ENCODE measurements at places on chromosomes 6 and 20.

- no peak for DNase-seq
Measured at GRCh38 chr6:118122161-118122725, 215.2 kb downstream of the SLC35F1 start.

DNA sequence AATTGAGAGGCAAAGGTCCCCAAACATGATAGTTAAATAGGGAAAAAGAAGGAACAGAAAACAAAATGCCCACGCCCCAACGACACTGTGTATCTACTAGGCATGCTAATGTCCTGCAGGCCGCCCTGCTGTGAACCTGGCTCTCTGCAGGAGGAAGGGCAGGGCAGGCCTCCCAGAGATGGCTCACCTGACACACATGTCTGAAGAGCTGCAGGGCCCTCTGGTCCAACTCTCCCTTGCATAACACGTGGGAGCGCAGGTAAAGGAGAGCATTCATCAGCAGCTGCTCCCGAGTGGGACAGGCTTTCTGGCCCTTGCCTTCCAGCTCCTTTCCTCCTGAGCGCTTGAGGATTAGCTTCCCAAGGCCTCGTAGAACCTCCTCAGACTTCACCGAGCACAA is 53.7 kb upstream of the LYRM2 start:
- no peak for DNase-seq

DNA sequence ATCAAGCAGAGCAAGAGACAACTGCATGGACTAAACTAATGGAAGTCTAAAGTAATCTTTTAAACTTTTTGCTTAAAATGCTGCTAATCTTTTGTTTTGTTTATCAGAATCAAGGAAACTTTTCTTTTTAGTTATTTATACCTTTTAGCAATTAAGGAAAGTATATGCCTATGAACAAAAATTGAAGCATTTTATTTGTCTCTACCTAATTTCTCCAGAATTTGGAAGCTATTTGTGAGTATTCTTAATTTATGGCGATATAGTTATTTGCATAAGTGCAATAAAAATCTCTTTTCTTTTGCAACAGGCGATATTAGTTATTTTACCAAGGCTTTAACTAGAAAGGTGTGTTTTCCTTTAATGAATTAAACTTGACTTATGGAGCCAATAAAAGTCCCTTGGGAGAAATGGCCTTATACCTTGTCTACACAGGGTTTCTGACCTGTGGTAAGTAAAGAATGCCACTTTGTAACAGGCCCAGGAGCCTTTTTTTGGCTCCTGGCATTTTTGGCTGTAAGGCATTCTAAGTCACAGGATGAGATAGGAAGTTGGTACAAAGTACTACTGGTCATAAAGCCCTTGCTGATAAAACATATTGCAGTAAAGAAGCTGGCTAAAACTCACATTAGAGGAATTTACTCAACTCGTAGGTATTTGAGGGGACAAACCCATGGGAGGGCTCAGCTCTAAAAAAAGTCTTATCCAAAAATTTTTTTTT is 37.2 kb downstream of the TMEM14A start:
- DNase-seq: no peak

DNA sequence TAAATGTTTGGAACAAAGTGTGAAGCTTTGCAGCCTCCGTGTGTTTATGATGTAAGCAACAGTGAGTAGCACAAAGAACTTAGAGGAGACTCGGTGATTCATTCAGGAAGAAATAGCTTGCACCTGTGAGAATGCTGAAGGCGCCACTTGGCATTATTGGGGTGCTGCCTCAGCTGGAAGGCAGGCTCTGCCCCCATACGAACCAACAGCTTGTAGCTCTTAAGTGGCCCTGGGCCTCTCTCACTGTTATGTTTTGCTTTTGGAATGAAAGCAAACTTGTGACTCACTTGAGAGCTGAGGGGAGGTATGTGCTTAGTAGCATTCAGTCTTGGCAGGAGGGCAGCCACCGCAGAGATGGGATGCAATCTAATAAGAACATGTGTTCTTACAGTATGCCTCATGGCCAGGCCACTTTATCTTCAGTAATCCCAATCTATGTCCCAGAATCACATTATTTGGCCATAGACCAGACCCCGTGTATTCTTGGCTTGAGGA is 310.7 kb downstream of the EYA4 start:
- no peak for DNase-seq

DNA sequence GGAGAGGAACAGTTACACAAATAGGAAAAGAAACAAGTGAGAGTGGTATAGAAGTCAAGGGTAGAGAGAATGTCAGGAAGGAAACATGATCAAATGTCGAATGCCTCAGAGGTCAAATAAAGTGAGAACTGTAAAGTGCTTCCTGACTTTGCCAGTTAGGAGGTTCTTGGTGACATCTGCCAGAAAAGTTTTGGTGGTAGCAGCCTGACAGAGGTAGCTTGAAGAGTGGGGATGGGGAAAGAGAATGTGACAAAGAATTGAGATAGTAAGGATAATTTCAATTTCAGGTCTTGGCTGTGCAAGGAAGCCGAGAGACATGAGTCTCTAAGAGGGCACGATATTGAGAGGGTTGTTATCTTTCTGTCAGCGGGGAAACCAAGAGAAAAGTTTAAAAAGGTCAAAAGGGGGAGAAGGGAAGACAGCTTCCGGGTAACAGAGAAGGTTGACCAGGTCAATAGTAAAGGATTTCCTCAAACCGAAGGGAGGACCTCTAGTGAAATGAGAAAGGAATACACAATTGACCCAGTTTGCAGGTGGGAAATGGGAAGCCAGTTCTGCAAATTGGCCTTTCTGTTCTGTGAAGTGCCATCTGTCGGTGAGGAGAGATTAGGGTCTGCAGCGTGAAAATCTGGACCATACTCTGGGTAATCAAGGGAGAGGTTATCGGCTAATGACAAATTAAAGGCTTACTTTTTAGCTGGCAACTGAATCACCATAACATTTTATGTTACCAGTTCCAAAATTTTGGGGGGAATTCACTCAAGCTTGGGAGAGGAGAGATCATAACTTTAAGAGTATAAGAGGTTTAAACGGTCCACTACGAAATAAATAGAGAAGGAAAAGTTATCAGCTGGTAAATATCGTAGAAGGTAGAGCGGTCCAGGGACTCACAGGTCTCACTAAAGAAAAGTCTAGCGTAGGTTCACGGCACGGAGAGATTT is 973 bp upstream of the BRD2 start:
- DNase-seq: no peak

GRCh38 chr6:170291271-170292110 is 613 bp upstream of the DLL1 start:
- no peak for DNase-seq

GRCh38 chr6:159978291-159979135 is 9.6 kb downstream of the IGF2R start:
- no peak for DNase-seq

DNA sequence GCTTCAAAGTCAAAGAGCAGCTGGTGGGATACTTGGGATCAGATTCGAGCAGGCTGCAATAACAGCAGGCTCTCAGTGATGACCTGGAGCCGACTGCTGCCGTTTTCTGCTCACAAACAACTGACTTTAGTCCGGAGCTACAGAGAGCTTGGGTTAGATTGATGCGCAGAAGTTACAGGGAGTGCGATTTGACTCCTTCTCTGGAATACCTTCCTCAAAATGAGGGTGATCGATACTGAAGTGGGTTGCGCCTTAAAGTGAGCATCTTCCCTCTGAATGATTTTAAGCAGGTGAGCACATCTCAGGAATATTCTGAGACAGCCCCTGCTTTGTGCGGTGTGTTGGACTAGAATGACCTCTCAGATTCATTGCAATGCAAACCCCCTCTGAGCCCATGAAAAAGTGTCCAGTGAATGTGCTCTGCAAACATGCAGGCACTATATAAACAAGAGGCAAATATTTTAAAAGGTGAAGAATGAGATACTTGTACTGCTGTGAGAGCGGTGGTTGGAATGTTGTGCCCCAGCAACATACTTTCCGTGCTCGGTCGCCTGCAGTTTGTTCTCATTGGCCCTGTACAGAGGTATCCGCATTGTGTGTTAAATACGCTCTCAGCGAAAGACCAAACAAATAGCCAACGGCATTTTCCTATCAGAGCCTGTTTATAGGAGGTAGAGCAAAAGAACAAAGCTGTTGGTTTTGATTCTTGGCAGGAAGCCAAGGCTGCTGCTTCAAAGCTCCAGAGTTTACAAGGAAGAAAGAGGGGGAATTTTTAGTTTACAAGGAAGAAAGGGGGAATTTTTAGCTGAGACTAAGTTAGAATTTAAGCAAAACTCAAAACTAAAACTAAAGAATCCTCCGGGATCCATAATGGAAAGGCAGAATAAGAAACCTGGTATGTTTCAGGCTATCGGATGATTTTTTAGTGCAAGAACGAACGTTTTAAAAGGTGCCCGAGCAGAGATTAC is 67.7 kb downstream of the PHACTR2 start:
- DNase-seq: no peak

- no peak for DNase-seq
Measured at GRCh38 chr20:48192109-48192508, 406.8 kb upstream of the SULF2 start.

- no peak for DNase-seq
Measured at GRCh38 chr6:17919496-17919895, 67.9 kb downstream of the KIF13A start.

DNA sequence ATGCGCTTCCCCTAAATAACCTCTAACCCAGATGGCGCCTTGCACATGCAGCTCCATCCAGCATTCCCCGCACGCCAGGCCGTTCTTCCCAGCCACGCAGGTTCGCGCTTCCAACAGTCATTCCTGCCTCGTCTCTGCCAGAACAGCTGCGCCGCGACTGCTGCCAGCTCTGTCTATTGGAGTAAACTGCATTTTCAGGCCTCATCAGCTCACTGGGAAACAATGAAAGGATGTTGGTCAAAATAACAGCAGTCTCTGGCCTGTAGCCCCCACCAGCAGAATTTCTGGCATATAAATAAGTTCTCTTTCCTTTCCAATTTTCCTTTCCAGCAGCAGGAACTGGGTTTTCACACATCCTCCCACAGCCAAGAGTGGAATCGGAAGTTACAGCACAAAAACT is 14.6 kb downstream of the NRSN1 start:
- DNase-seq: no peak

- DNase-seq: no peak
Measured at GRCh38 chr6:129596522-129596921, 113.5 kb downstream of the ARHGAP18 start.

DNA sequence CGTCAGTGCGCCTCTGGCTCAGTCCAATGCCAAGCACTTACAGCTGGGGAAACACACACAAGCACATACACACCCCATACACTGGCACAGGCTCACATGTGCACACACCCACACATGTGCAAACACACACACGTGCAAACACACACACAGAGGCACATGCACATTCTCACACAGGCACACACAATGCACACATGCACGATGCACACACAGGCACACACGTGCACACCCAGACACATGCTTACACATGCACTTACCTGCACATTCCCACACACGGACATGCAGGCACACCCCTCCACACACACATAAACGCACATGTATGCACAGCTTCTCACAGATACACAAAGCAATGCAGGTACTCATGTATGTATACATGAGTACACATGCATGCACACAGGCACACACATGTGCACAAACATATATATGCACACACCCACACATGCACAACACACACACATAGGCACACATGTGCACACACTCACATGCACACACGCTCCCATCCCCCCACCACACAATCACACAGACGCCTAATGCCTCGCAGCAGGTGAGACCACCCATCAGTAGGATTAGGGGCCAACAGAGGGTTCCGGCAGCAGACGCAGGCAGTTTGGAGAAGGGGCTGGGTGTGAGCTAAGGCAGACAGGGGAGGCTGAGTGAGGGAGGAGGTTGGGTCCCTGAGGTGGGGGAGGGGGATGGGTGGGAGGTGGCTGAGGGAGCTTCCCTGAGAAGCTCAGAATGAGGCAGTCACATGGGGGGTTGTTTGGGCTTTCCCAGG is 71.2 kb upstream of the SLCO4A1 start:
- no peak for DNase-seq

DNA sequence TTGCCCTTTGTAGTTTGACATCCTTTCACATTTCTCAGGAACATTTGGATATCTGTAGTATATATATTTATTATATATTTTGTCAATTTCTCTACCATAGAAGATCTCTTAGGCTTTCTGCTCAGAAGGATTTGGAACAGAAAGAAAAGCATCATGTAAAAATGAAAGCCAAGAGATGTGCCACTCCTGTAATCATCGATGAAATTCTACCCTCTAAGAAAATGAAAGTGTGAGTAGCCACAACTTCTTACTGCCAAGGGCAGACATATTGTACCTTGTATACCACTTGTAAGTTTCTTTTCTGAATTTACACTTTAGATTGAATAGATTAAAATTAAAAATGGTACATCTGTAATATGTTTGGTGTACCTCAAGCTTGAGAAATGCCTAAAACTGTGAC is 31.2 kb downstream of the TPX2 start:
- no peak for DNase-seq

- no peak for DNase-seq
Measured at GRCh38 chr6:152087701-152088100, 280.2 kb downstream of the ESR1 start.
